ENCODE measurements at places on chromosomes 3 and 15.

- peaks cover 6% of the 10 kb centered on the region for H3K4me1 ChIP-seq
- H3K27ac ChIP-seq: no peak overlapping the region
- H3K36me3 ChIP-seq: no peaks in the 10 kb centered on the region
- DNase-seq: no peak
Observed at GRCh38 chr15:63043335-63044076, 959 bp downstream of the TPM1 start.

- no peaks in the 10 kb centered on the region for H3K27me3 ChIP-seq
- H3K27ac ChIP-seq: no peak overlapping the region
- DNase-seq: no peak
Observed at GRCh38 chr3:23221136-23221535, 18.0 kb downstream of the UBE2E2 start.

- H3K4me1 ChIP-seq: no peaks in the 10 kb centered on the region
- H3K4me3 ChIP-seq: no peak overlapping the region
- H3K27me3 ChIP-seq: no peaks in the 10 kb centered on the region
- H3K27ac ChIP-seq: no peak overlapping the region
- no peaks in the 10 kb centered on the region for H3K36me3 ChIP-seq
Observed at GRCh38 chr3:110620118-110620517, 451.5 kb upstream of the NECTIN3 start.

DNA sequence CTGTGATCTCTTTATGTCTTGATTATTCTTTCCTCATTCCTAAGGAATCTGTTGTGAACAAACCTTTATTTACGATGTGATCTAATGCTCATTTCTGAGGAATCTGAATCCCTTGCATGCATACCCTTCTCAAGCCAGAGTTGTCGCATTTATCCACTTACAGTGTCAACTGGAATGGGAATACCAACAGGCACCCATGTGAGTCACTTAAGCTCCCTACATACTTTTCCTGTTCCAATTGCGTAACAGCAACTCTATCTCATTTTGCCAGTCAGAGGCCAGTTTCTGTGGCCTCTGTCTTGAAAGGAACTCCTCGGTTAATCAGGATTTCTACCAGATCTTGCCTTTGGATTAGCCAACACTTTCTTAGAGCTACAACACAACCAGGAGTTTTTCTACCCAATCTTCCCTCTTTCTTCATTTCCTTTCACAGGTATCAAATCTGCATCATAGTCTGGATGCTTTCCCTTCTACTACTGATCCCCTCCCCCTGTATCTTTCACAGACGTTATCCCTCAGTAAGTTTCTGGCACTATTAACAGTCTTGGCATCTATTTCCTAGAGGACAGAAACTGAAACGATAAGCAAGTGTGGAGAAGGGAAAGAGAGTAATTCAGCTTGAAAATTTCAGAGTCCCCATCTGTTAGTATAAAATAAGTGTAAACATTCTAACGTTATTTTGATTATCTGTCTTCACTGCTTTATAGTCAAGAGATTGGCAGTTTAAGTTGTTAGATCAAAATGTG, 66.8 kb upstream of the BCHE start:
- H3K36me3 ChIP-seq: no peaks in the 10 kb centered on the region
- no peak for DNase-seq
- no peak overlapping the region for H3K27ac ChIP-seq

GRCh38 chr15:101652786-101653430, 727 bp upstream of the TM2D3 start:
- H3K27me3 ChIP-seq: no peaks in the 10 kb centered on the region
- peak overlapping the region; percentile 85 for H3K4me3 ChIP-seq
- peak; percentile 56 for DNase-seq
- H3K4me1 ChIP-seq: peaks cover 46% of the 10 kb centered on the region
